ENCODE measurements at places on chromosomes 5 and 9.

DNA sequence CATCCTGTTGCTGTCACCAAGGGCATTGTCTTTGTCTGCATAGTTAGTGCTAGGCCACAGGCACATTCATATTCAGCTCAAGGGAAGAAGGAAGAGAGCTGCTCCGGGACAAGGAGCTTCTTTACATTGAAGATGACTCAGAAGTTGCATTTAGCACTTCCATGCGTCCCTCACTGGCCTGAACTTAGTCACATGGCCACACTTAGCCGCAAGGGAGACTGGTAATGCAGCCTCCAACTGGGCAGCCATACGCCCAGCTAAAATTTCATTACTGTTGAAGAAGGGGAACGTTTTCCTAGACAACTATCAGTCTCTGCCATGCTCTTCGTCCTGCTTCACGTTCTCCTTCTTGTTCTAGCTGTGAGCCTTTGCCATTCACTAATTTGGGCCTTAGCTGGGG lies 20.0 kb downstream of the ACTL7B start:
- DNase-seq = no peak

DNA sequence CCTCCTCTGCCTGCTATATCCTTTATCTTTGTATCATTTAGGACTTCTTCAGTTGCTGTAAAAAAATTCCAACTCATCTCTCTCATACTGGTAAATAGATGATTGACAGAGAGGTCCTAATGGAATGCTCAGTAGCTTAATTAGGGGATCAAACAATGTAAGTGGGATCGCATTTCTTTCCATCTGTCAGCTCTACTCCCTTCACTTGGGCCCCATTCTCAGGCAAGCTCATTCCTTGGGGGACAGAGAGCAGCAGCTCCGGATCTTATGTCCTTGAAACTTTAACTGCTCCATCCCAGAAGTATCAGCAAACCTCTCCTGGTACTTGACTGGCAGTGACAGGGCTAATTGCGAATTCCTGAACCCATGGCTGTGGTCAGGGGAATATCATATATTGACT lies 146.7 kb downstream of the YTHDC2 start:
- DNase-seq = no peak

DNA sequence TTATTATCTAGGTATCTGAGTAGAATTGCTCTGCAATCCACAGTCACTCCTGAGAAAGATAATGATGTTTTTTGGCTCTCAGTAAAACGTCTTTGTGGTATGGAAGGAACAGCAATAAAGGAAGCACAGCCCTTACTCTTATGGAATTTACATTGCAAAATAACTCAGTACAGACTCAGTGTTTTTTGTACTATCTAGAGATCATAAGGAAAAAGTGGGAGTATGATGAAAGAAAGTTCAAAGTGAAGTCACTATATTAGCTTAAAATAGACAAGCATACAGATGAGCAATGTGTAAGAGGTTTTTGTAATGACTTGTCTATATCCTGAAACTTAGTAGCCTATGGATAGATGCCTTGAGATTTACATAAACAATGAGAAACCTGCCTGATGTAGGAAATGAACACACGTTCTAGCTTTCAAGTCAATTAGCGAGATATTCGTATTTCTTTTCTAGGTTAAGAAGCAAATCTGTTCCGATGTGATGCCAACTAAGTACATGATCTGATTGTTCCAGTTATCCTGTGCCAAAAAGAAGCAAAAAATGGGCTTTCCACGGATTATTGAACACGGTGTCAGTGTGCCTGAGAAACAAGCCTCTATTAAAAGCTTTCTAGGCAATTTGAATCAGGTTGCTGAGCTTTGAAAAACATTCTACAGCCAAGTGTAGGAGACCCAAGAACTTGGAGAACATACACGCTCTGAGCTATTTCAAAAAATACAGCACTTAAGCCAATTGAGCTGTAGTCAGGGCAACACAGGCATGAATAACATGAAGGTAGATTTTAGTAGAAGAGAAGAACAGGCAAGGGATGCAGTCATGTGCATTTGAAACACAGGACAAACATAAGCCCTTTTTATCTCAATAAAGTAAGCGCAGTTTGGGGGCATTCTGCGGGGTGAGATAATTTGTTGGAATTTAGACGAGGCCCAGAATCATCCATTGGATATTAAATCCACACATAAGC lies 86.3 kb upstream of the TAF11L2 start:
- no peak for DNase-seq

GRCh38 chr5:87113861-87114260 lies 153.8 kb upstream of the RASA1 start:
- no peak for DNase-seq

DNA sequence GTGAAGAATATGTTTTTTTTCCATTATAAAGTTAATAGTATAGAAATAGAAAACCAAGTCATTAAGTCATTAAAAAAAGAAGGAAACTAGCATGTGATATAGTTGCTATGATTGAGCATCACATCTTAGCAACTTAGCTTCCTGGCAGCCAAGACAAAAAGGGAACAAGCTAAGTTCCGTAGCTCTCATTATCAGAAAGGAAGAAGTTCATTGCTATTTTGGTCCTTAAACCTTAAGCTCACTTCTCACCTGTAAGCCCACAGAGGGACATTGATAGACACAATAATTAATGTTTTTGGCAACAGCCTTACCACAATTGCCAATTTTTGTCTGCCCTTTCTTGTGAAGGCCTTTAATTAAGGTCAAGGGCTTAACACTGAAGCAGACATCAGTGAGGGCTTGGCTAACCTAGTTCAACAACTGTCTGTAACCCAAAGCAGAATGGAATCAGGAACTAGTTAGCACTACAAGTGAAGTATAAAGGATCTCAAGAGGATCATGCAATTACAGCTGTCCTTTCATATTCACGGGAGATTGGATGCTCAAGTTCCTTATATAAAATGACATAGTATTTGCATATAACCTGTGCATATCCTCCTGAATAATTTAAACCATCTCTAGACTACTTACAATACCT lies 24.0 kb upstream of the KLF4 start:
- DNase-seq = no peak

DNA sequence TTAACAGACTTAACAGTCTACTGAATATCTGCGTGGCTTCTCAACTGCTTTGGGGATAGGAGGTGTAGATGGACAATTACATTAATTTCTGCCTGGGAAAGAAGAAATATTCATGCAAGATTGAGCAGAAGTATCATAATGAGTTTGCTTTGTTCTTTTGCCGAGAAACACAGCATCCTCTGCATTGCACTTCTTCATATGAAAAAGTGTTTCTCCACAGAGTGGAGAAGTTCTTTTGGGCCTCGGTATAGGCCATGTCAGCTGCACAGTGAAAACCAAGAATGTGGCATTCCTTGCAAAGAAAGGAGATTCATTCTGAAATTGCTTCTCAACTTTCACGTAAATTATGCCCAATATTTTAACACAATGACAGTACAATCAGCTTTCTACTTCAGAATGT lies 17.6 kb upstream of the SNX2 start:
- DNase-seq = no peak

DNA sequence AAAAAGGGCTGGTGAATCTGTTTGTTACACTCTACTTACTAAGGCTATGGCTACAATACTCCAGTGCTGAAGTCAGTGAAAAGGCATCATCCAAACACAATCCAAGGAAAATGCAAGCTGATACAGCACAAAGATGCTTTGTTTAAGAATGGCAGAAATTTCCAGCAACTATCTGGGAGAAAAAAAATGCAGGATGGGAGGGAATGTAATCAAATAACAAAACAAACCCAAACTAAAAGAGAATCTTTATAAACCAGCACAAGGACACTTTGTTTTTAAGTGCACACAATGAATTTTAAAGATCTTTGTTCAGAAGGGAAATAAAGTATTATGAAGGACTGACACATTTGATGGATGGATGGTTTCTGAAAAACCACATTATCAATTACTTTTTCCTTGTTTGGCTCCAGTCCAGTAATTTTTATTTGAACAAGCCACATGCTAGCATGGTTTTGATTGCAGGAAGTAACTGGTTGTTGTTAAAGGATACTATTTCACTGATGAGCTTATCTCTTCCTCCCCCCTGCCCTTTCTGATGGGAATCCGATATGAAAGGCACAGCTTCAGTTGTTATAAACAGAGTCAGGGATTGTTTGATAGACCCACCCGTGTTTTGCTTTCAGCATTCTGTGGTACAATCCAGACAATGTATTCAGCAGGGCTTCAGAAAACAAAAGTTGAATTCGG lies 12.1 kb upstream of the TLE4 start:
- DNase-seq = no peak

DNA sequence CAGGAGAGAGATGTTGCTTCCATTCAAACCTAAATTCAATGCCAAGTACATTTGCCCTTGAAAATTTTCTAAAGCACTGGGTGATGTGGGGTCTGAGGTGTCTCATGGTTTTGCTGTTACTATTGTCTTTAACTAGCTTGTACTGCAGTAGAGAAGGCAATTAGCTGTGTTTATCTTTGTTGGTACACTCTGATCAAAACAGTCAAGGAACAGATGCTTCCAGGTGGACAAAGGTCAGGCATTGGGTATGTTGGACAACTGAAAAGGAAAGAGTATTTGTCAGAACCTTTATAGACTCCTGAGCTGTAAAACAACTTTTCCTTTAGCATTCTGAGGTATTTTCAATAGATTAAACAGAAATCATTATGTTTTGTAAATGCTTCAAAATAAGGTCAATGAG lies 2228.7 kb upstream of the WWC1 start:
- DNase-seq = no peak

DNA sequence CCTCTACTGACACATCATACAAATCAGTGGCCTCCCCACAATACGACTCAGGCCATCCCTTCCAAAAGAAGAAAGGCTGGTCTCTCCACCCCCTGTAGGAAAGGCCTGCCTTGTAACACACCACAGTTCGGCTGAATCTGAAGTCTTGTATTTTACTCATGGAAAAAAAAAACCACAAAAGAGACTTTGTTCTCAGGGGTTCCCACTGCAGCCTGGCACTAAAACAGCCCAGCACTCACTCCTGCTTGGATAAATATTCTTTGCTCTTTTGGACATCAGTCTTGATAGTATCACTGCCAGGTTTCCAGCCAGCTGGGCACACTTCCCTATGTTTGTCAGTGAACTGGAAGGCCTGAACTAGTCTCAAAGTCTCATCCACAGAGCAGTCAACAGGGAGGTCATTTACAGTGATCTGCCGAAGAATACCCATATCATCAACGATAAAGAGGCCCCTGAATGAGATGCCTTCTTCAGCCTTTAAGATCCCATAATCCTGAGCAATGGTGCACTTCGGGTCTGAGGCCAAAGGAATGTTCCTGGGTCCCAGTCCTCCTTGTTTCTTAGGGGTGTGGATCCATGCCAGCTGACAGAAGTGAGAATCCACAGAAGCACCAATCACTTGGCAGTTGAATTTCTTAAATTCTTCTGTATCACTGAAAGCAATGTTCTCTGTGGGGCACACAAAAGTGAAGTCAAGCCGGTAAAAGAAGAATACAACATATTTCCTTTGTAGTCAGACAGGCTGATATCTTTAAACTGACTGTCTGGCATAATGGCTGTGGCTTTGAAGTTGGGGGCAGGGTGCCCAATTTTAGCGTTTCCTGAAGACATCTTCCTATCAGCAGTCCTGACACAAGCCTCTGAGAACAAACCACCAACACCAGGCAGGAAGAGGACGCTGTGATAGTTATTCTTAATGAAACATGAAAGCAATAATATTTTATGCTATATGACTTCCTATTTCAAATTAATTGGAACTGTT lies 198.1 kb downstream of the LURAP1L start:
- DNase-seq = no peak

- peak; percentile 14 for DNase-seq
Measured at GRCh38 chr5:131171276-131171810, 599 bp downstream of the LYRM7 start.

DNA sequence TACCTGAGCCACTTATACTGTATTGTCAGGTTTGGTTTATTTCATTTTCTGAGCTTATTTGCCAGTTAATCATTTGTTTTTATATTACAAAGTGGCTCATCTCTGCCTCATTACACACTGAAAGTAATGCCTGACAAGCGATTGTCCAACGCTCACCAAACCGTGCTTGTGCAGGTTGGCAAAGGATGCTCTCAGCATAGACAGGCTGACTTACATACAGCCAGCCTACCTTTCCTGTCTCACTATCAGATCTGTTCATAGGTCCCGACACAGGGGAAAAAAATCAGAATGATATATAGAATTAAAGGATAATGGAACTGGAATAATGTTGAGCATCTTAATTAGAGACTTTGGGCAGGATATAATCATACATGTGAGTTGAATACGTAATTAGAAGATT lies 739.7 kb upstream of the RIOK2 start:
- no peak for DNase-seq

DNA sequence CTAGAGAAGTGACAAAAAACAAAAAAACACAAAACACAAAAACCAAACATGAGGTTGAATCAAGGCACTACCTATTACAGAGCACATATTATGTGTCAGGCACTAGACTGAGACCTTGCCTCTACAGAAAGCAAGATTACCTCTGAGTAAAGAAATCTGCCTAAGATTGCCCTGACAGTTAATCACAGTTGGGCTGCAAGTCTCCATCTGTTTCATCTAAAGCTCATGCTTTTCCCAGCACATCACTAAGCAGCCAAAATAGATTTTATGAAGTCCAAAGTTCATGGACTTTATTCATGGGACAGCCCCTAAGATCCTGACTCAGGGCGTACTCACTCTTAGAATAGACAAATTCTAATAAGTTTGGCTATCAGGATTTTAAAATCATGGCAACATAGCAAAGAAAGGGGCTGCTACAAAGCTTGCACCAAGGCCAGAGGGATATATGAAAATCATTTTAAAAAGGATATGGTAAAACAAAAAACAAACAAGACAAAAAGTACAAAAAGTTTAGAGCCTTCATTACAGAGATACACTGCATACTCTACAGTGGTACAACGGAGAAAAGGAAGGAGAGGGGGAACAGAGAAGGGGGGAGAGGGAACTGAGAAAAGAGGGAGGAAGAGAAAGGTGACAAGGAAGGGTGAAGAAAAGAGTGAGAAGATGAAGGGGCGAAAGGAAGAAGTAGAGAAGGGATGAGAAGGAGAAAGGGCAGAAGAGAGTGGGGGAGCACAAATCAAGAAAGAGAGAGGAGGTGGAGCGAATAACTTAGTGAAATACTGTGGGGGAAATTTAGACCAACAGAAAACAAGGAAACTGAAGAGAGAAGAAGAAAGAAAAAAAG lies 58.2 kb downstream of the RICTOR start:
- no peak for DNase-seq

- no peak for DNase-seq
Measured at GRCh38 chr5:36777105-36777757, 99.3 kb upstream of the NIPBL start.

DNA sequence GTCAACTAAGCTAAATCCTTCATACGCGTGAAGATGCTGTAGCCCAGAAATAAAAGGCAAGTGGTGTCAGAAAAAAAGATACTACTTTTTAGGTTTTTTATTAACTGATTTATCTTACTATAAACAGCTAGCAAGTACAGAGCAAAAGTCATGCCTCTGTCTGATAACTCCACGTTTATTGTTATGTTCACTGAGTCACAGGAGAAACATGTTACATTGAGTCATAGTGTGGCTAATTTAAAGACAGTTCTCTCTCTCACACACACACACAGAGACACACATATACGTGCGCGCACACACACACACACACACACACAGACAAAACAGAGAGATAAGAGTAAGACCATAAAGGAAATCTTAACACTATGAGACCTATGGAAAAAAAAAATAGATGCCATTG lies 770.0 kb upstream of the CDH10 start:
- no peak for DNase-seq
